ENCODE measurements at places on chromosomes 16 and 17. TPM values are rescaled to one million over a fixed set of nuclear protein-coding genes. Genes with fewer than 3 reads are reported as not detected.

GABARAPL2 gene
- total RNA-seq: 35.7 TPM

KRTAP1-1 gene
- not detected for total RNA-seq

SEC14L1 gene
- total RNA-seq: 20.1 TPM

TNP2 gene
- not detected for total RNA-seq

CUEDC1 gene
- total RNA-seq: 20.0 TPM

KLHL10 gene
- total RNA-seq: not detected

SCGB1C2 gene
- not detected for total RNA-seq

TEKT1 gene
- not detected for total RNA-seq

CHRNE gene
- total RNA-seq: 0.38 TPM

LITAFD gene
- not detected for total RNA-seq

TP53TG3B gene
- total RNA-seq: 1.5 TPM

SARM1 gene
- 13.0 TPM for total RNA-seq

KRT14 gene
- total RNA-seq: 56.1 TPM

DOC2B gene
- not detected for total RNA-seq

GJD3 gene
- not detected for total RNA-seq

PPL gene
- 0.27 TPM for total RNA-seq

SLFN12L gene
- total RNA-seq: 0.08 TPM

HBA1 gene
- not detected for total RNA-seq

GOSR1 gene
- total RNA-seq: 31.1 TPM

CDK5RAP3 gene
- 127 TPM for total RNA-seq

KRTAP4-1 gene
- total RNA-seq: not detected

CKLF gene
- total RNA-seq: 120 TPM

SPATA32 gene
- total RNA-seq: 0.13 TPM

ACSM2B gene
- total RNA-seq: not detected

TNK1 gene
- total RNA-seq: 2.4 TPM

ZG16B gene
- 0.45 TPM for total RNA-seq

KRTAP9-4 gene
- total RNA-seq: not detected

SBK1 gene
- total RNA-seq: 0.03 TPM

HAP1 gene
- 0.15 TPM for total RNA-seq

STH gene
- not detected for total RNA-seq

GINS3 gene
- 16.2 TPM for total RNA-seq

IGSF6 gene
- not detected for total RNA-seq

HOXB1 gene
- not detected for total RNA-seq
